NAMALWA (cell line): ENCODE measurements at places on chromosomes 1 and 21.

- no peak for DNase-seq
Measured at GRCh38 chr1:186899977-186900376, 71.2 kb downstream of the PLA2G4A start.

- DNase-seq, result no peak
Measured at GRCh38 chr1:168613038-168613451, 36.6 kb downstream of the XCL1 start.

DNA sequence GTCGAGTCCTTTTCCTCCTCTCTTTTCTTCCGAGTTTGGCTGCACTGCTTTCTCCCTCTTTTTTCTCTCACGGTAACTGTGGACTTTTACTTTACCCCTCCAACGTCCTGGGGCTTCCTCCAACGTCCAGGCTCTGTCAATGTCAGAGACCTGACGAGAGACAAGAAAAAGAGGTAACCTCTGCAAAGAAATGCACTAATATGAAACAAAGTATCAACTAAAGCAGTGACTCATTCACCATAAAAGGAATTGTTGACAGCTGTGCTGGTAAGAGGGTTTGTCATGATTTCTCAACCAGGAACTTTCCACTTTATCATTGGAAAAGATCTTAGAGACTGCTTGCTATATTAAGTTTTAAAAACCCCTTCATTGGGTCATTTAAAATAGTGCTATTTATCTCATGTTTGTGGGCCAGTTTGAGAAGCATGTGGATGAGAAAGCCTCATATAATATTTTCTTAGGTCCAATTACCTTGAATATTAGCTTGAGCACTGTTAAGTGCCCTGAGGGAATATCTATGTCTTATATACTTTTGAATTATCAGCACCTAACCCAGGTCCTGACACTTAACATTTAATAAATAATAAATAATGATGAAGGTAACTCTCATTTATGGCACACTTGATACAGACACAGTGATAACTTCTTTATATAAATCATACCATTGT, at the start of gene GBP2:
Gene GBP2 (minus strand): TSS at position 202 of the 668 bp plus-strand sequence. CDS start 4,148 bp downstream, outside the sequence.
- no peak for DNase-seq

- DNase-seq, result no peak
Measured at GRCh38 chr1:155472491-155473083, 90.0 kb downstream of the ASH1L start.

- DNase-seq, result no peak
Measured at GRCh38 chr21:29340228-29340627, 41.5 kb downstream of the BACH1 start.

DNA sequence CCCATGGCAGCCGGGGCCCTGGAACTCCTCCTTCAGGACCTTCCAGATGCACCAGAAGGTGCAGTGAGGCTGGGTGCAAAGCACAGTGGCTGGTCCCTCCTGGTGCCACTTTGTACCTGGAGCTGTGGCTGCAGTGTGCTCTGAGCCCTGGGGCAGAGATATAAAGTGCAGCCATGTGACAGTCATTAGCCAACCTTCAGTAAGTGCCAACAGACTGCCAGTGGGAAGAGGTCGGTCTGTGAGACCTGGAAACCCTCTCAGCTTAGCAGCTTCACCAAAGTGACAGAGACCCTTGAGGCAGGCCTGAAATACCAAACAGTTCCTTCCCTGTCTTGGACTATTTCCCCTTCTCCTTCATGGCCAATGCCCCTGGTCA, 26.7 kb upstream of the NGF start:
- DNase-seq, result no peak

- no peak for DNase-seq
Measured at GRCh38 chr1:8985915-8986813, 40.1 kb downstream of the SLC2A7 start.
